ENCODE measurements at places on chromosomes 13 and 19.
A peak's percentile ranks its signal among the peaks of the same experiment; 100 is the strongest.

DNA sequence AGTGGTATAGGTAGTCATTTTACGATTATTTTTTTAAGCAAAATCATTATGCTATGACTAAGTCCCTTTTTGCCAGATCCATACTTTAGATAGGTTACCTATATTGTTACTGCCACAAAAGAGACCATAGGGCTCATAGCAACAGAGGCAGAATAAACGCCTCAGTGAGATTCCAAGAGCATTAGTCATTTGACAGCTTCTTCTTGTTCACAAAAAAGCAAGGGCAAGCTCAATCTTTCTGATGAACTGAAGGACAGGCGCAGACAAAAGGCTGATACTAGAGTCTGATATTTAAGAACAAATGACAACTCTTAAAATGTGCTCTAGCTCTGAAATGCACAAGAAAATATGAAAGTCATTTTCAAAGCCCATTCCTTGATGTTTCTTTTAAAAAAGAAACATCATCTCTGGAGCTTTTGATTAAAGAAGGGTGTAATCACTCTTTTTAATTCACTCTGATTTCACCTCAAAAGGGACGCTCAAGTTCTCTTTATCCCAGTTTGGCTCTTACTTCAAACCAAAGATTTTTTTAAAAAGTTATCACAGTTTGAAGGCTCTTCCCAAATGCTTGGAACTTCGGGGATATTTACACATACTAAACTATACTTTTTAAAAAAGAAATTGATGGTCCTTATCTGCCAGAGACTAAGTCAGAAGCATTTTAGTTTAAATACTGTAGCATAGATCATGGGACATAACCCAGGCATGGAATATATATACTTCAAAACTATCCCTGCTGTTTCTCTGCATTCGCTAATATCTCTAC lies 187.2 kb downstream of the EFNB2 start:
- DNase-seq, result no peak

GRCh38 chr19:49951806-49952478 lies 9.0 kb downstream of the SIGLEC11 start:
- DNase-seq, result no peak

GRCh38 chr19:8324186-8325050 lies 3.1 kb downstream of the RPS28 start:
- DNase-seq, result no peak

- no peak for DNase-seq
Measured at GRCh38 chr13:71634602-71635443, 232.2 kb downstream of the DACH1 start.

- no peak for DNase-seq
Measured at GRCh38 chr19:19532806-19533701, 4.3 kb downstream of the YJEFN3 start.

- DNase-seq, result no peak
Measured at GRCh38 chr19:4511300-4512054, 6.8 kb downstream of the PLIN4 start.

DNA sequence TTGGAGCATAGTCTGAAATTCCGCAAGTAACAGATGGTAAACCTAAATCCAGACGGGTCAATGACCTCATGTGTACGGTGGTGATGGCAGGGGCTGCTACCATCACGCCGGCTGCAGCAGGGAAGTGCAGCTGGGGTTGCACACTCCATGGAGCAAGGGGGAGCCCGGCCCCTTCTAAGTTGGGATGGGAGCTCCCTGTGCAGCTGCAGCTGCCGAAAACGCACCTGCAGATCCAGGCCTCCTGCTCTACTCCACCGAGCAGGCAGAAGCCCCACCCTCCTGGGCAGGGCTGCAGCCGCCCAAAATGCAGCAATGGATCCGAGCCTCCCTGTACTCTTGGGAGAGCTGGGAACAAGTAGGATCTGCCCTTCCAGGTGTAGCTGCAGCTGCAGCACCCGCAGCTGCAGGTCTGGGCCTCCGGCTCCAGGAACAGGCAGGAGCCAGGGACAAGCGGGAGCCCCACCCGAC lies 25.5 kb downstream of the KBTBD6 start:
- no peak for DNase-seq

DNA sequence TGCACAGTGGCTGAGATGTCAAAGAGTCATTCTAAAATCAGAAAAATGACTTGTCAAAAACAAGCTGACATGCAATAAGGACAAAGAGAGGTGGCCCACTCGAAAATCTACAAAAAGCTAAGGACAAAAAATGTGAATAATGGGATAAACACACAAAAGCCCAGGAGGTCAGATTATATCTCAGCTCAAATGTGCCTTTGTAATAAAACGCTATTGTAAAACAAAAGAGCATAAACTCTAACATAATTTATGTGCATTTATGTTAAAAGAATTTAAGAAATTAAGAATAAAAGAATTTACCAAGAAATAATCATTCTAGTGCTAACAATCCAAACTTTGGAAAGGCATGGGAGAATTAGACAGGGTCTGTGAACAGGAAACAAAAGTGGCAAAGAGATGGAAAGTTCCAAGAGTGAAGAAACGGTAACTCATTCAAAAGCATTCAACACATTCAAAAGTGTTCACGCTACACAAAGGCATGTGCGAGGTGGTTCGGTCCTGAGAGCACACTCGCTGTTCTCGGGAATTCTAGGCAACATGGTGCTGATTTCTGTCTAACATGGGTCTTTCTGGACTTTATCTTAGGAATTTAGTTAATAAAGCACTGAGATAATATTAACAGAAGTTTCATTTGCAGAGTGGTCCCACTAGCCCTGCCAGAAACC lies 197.7 kb downstream of the KATNAL1 start:
- DNase-seq, result no peak

DNA sequence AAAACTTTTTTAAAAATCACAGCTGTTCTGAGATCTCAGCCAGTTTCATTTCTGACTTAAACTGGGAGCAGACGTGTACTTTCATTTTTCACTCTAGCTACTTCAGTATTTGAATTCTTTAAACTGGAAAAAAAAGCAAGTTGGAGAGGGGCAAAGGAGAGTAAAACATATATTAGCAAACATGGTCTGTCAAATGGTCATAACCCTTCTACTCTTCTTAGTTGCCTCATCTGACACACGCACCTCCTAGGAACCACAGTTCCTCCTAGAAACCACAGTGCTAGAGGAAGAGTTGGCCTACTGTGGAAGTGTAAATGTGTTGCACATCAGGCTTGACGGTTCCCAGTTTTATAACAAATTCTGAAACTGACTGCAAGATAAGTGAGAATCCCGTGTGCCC lies 47.2 kb downstream of the TM9SF2 start:
- DNase-seq, result no peak

DNA sequence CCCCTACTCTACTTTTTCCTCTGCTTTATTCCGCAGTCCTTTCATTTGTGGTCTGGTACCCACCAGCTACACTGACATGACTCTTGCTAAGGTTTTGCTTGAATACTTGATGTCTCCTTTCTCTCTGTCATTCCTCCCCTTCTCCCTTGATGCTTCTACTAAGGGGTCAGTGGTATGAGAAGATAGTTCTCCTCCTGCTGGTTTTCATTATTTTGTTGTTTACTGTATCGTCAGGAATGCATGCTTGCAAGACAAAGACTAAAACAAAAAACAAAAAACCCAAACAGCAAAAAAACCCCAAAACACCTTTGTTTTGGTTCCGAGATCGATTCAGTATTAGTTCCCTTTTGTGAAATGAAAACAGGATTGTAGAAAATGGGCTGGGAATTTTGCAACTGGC lies 59.5 kb downstream of the PCCA start:
- DNase-seq, result no peak

DNA sequence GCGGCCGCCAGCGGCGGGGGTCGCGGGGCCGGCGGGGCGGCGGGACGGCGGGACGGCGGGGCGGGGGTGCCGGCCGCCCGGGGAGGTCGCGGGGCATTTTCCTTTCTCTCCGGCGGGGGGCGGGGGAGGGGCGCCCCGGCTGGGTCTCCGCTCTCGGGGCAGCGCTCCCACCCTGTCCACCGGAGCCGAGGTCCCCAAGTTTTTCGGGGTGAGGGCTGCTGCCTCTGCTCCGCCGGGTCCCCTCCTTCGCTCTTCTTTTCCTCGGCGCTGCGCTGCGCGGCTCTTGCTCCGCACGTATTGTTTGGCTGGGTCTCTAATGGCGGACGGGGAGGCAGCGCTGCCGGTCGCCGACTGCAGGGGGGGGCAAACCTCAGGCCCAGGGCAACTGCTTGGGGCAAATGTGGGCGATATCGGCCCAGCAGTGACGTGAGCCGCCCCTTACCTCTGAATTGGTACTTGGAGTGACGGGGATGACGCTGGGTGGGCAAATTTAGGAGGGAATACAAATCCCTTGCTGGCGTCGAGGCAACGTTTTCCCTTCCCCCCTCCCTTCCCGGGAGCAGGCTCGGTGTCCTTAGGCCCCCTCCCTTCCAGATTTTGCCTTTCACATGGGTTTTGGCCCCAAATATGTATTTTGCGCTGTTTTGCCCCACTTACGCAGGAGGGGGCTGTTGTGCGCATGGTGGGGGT lies 759 bp downstream of the ZMYM2 start:
- peak; percentile 13 for DNase-seq

DNA sequence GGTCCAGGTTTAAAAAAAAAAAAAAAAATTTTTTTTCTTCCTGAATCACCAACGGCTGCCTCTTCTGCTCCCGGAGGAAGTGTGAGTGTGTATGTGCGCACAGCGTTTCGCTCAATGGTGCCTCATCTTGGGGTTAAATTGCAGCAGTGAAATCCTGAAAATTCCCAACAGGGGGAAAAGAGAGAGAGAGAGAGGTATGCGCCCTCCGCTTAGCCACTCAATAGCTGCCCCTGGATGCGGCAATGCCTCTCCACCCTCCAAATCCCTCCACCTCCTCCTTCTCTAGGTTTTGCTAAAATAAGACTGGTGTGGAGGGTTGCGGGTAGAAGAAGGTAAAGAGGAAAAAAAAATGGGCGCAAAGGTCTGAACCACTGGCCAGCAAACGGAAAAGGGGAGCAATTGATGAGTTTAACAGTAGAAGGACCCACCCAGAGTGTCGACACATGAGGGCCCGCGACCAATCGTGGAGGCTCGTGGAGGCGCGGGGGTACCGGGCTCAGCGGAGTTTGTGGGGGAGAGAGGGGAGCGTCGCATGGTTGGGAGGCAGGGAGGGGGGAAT lies 853 bp upstream of the CACNA1A start:
- no peak for DNase-seq

GRCh38 chr19:10001899-10002298 lies 8.4 kb downstream of the COL5A3 start:
- no peak for DNase-seq

DNA sequence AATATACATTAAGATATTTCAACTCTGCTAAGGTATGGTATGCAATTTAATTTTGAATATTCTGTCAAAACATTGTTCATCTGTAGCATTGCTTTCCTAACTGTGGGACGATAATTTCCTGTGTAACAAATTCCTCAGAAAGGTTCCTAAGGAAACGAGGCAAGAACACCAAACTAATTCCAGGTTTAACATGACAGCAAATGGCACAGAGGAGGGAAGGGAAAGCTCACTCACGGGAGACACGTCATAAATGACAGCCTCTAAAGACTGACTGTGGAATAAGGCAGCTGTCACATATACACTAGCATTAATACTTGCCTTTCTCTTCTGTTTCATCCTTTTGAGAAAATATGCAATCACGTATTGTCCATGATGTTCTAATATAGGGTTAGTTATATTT lies 380.6 kb downstream of the LIG4 start:
- no peak for DNase-seq

GRCh38 chr13:114067381-114067885 lies 65.0 kb downstream of the RASA3 start:
- no peak for DNase-seq

DNA sequence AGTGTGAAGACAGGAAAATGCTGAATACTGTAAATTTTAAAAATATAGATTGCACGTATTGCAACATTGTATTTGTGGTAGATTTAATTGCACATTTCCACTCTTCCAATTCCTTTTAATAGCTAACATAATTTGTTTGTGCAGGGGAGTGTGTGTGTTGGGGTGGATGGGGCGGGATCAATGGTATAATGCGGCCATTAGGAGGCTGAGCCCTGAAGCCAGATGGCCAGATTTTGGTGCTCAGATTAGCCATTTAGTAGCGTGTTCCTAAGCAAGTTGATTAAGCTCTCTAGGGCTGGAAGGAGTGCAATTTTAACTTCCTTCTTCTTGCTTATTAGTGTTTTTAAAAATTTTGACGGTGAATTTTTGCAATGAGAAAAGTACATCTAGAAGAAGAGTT lies 5.8 kb downstream of the OXGR1 start:
- DNase-seq, result no peak

- no peak for DNase-seq
Measured at GRCh38 chr19:21947775-21948174, 63.0 kb downstream of the ZNF208 start.

DNA sequence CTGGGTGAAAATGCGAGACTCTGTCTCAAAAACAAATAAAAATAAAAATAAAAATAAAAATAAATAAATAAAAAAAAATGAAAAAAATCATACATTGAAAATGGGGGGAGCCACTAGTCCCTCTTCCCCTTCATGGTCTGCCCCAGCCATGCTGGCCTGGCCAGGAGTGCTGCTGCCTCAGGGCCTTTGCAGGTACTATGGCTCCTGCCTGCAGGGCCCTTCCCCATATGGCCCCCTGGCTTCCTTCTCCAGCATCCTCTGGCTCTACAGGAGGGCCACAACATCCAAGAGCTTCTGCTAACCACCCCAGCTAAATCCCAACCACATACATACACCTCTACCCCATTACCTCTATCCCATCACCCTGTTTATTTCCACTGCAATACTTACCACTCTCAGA lies 4.6 kb upstream of the ABHD17A start:
- DNase-seq, result no peak

DNA sequence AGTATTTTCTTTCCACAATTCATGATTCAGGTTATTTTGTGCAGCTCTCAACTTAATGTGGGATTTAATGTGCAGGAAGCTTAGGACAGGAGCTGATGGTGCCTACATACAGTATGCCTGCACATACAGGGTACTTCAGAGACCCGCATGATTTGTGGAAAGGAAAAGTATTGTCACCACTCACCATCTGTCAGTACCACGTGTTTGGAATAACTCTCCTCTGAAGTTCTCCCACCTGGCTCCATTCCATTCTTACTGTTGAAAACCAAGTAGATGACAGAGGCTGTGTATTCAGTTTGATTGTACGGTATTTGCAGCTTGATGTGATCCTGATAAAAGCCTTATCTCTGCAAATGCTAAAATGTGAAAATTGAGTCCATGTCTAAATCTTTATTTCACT lies 85.7 kb downstream of the ZAR1L start:
- DNase-seq, result no peak

- no peak for DNase-seq
Measured at GRCh38 chr13:21461131-21461530, 2.0 kb upstream of the ZDHHC20 start.

GRCh38 chr13:33218020-33218419 lies 67.5 kb downstream of the STARD13 start:
- no peak for DNase-seq

GRCh38 chr19:12230751-12231733 lies 63.6 kb downstream of the ZNF44 start:
- DNase-seq, result no peak
